ENCODE measurements at places on chromosomes 2 and 18. TPM values are rescaled to one million over a fixed set of nuclear protein-coding genes. Genes with fewer than 3 reads are reported as not detected.

DNA sequence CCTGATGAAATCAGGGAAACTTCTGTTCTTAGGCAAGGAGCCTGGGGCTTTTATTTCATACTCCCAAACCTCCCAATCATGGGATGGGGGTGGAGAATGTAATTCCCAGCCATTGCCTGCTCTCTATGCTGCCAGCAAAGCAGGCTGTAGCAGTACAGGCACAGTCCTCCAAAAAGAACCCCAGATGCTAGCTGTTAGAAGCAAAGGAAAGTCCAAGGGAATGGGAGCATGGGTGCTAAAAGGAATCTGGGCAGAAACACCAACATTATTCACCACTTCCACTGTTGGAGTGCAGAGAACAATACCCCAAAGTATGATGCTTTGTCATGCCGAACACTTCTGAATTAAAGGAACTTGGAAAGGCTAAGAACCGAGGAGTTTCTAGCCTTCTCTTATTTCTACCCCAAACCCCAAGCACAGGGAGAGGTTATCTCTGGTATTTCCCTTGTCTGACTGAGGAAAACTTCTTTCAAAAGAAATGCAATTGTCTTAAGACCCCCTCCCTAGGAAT lies 24.7 kb downstream of the MDH1 start:
- no peak for DNase-seq

- DNase-seq, result no peak
Measured at GRCh38 chr2:111188681-111189080, 68.0 kb downstream of the BCL2L11 start.

- DNase-seq, result no peak
Measured at GRCh38 chr2:135078417-135078816, 26.3 kb downstream of the RAB3GAP1 start.

C2orf66 gene
- total RNA-seq, result not detected

G6PC2 gene
- not detected for total RNA-seq

DNA sequence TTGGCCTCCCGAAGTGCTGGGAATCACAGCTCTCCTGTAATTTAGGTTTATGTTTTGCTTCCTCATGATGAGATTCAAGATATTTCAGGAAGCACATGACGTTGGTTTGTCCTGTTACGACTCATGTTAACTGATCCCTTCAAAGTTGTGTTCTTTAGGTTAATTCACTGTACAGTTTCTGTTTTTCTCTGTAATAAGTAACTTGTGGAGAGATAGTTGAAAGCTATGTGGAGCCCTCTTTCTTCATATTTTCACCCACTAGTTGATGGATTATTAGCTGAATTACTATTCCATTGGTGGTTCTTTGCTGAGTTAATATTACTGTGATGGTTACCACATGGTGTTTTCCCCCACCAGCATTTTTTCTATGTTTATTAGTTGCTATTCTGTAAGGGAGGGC lies 18.3 kb upstream of the CHCHD5 start:
- DNase-seq, result no peak

DNA sequence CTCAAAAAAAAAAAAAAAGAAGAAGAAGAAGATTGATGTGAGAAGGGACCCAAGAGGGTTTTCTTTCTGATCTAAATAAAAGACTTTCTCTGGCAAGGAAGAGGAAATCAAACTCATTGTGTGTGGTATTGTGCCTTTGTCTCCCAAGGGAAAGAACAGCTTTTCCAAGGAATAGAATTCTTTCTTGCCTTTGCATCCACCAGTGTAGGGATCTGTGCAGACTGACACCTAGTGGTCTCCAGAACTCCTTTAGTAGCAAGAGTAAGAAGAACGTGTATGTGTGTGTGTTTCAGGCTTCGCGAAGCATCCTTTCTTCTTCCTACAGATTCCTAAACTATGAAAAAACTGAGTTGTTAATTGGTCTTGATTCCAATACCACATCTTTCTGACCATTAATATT lies 33.5 kb upstream of the CRIM1 start:
- DNase-seq, result peak; percentile 4

GRCh38 chr2:150605664-150606063 lies 118.2 kb upstream of the RND3 start:
- no peak for DNase-seq

Measured in H4 (cell line).